ENCODE measurements at places on chromosomes 12 and 14. TPM values are rescaled to one million over a fixed set of nuclear protein-coding genes. Genes with fewer than 3 reads are reported as not detected.
A peak's percentile ranks its signal among the peaks of the same experiment; 100 is the strongest.

GPR68 gene
- 1.7 TPM for polyA plus RNA-seq

- no peak for DNase-seq
These were observed 163.3 kb downstream of the APAF1 start for GRCh38 chr12:98808243-98808875.

- DNase-seq, result peak; percentile 13
These were observed 652 bp downstream of the SUPT16H start for GRCh38 chr14:21382886-21383847.

C12orf50 gene
- 0.20 TPM for polyA plus RNA-seq

- DNase-seq, result no peak
These were observed 164.3 kb downstream of the SLC5A8 start for GRCh38 chr12:101045486-101046464.

DNA sequence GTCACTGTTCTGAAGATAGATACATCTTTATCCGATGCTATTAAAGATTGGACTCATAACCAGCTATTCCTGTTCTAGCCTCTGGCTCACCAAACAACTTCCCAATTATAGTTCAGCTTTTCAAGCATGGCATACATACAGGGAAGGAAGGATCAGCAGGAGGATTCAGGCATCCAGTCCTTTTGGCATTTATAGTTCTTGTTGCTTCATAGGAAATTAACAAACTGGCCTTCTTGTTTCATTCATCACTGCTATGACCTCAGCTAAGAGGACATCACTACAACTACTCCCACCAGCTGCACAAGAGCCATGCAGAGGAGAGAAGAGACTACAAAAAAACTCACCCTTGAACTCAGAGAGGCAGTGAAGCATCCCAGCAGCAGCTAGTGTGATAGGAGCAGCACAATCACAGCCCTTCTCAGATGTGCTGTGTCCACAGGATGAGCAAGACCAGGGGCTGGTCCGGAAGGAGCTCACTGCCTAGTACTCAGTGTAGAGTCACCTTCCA, 100.5 kb downstream of the SPTSSA start:
- no peak for DNase-seq

GRCh38 chr14:69154779-69155178, 1.9 kb upstream of the DCAF5 start:
- DNase-seq, result no peak

All from left renal cortex interstitium (tissue), 4 donors.